ENCODE measurements at places on chromosomes 13 and 19. TPM values are rescaled to one million over a fixed set of nuclear protein-coding genes. Genes with fewer than 3 reads are reported as not detected.

Gene CEACAM6
- total RNA-seq, result 0.16 TPM

Gene ZNF610
- total RNA-seq, result 2.8 TPM

Gene SPRED3
- total RNA-seq, result 2.2 TPM

Gene SPIB
- total RNA-seq, result not detected

Data from cardiac septum (tissue), 1 donor.